Stimulated activated CD8-positive, alpha-beta memory T cell treated with anti-CD3 and anti-CD28 coated beads, Interleukin-4, amount 100 ng/mL, for 1 hour (primary cell): ENCODE measurements at places on chromosomes 5 and 9.

DNA sequence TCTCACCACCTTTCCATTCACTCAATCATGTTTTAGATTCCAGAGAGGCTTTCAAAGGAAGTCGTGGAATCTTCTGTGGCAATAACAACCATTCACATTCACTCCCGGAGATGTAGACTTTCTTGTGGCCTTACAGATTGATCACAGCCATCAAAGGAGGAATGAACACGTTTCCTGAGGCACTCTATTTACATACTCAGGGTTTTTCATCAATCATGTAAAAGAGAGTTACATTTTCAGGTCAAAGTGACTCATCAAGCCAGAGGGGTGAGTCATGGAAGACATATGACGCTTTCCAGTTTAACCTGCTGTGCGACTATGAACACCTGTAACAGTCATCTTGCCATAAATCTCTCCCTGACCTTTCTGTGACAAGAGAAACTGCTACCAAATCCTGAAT lies 39.3 kb upstream of the RAD23B start:
- DNase-seq = no peak

GRCh38 chr5:179348843-179349242 lies 3.6 kb upstream of the ADAMTS2 start:
- no peak for DNase-seq

- DNase-seq = no peak
Measured at GRCh38 chr5:17269201-17269600, 51.8 kb downstream of the BASP1 start.

DNA sequence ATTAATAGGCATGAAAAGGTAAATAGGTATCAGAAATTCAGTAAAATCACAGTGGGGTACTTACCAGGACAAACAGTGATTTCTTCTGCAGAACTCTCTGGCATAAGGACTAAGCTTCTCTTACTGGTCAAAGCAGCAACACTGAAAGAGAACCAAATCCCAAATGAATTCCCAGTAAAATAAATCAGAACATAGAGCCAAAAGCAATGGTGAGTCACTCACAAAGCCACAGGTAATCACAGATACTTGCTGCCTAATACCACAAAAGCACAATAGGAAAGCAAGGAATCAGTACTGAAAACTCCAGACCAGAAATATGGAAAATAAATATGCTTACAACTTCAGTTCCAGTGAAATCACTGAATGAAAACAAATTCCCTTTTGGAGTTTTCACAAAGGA lies 50.7 kb downstream of the UIMC1 start:
- no peak for DNase-seq

- no peak for DNase-seq
Measured at GRCh38 chr9:107779731-107780130, 290.2 kb upstream of the KLF4 start.

DNA sequence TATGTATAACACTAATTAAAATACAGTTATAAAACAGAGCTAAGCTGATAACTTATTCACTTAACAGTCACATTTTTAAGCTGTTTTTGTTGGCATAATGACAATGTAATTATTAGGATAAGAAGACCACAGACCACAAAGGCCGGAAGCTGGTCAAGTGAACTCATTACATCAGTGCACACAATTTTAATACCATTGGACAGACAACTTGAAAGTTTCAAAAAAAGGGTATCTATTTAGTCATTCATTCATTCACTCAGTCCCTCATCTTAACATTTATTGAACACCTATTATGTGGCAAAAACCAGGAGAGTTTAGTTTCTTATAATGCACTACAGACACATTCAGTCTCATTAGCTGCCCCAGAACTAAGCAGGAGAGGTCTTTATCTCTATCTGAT lies 11.6 kb downstream of the ERP44 start:
- no peak for DNase-seq
